ENCODE measurements at places on chromosomes 1 and 21. TPM values are rescaled to one million over a fixed set of nuclear protein-coding genes. Genes with fewer than 3 reads are reported as not detected.

APCS gene
- not detected for total RNA-seq

RPL11 gene
- total RNA-seq: 980 TPM

ZMYND12 gene
- not detected for total RNA-seq

LCE1B gene
- not detected for total RNA-seq

ZBTB8B gene
- total RNA-seq: not detected

LAD1 gene
- under 0.01 TPM for total RNA-seq

STMN1 gene
- 93.0 TPM for total RNA-seq

TEDDM1 gene
- total RNA-seq: not detected

PDC gene
- total RNA-seq: not detected

PRAMEF7 gene
- total RNA-seq: not detected
